Stimulated activated CD8-positive, alpha-beta memory T cell treated with anti-CD3 and anti-CD28 coated beads, Interleukin-7, amount 100 ng/mL, for 1 hour (primary cell): ENCODE measurements at places on chromosomes 2 and 18.

GRCh38 chr2:177291701-177292100, 27.2 kb upstream of the NFE2L2 start:
- DNase-seq = no peak

- no peak for DNase-seq
Observed at GRCh38 chr2:42367835-42368234, 6.8 kb upstream of the COX7A2L start.

DNA sequence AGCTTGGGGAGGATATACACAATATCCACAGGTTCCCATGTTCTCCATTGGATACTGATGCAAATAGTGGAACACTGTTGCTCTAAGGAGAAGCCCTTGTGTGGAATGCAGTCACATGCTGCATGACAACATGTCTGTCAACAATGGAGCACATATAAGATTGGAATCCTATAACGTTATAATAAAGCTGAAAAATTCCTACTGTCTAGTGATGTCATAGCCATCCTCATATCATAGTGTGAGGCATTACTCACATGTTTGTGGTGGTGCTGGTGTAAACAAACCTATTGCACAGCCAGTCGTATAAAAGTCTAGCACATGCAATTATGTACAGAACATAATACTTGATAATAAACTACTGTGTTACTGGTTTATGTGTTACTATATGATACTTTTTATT, 394.7 kb downstream of the FBXO15 start:
- no peak for DNase-seq

- DNase-seq = no peak
Observed at GRCh38 chr2:46335391-46336282, 38.4 kb downstream of the EPAS1 start.

DNA sequence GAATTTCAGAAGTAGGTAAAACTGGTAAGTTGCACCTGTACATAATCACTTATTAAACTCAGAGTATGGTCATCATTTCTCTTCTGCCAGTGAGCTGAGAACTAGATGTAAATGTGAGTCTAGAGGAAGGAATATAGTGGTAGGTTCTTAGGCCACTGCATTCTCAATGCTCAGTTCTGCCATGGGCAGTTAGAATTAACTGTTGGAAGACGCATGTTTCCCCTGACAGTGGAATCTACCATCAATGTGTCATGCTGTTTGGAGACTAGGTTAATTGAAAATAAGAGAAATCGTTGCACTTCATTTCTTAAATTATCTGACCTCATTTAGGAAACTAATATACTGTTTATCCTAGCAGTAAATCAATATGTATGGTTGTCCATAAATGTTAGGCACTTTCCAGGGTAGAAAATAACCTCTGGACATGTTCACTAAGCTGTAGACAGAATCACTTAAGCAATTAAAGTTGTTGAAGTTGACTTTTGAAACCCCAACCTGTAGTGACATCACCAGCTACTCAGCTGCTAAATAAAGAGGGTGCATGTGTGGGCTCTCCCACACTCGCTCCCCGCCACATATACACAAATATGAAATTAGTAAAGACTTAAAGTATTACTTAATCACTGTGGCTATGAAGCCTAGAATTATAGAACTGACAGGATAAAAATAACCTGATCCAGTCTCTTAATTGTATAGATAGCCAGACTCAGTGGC, 91.5 kb upstream of the NOSTRIN start:
- DNase-seq = no peak

- DNase-seq = no peak
Observed at GRCh38 chr2:66717218-66717905, 282.4 kb downstream of the MEIS1 start.

DNA sequence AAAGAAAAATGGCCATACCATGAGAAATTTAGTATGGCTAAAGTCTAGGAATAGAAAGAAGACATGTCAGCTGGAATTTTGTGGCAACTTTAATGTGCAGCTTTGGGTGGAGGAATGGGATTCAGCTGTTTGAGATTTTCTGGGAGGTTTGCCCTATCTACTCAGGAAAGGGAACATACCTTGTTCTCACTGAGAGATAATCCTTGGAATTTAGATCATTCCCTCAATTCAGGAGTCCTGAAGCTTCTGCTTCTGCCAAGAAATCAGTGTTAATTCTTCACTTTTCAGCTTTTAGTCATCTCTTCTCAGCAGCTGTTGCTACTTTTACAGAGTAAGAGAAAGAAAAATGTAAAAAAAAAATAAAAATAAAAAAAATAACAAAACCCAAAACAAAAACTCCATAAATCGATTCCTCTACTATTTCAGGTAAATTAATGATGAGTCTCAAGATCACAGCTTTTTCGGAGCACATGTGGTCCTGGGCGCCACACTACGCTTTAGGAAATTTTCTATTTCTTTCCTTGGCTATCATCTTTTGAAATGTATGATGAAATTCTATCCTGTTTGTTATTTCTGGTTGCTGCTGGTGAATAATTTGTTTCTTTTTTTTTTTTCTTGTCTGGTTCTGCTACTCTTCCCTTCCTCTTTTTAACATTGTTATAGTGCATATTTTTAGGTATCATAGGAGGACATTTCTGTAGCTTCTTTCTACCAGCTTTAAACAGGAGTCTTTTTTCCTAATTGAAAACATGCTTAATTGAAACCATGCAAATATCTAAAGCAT, 18.9 kb upstream of the BAZ2B start:
- no peak for DNase-seq

GRCh38 chr2:75790814-75791467, 80.2 kb upstream of the GCFC2 start:
- DNase-seq = no peak

DNA sequence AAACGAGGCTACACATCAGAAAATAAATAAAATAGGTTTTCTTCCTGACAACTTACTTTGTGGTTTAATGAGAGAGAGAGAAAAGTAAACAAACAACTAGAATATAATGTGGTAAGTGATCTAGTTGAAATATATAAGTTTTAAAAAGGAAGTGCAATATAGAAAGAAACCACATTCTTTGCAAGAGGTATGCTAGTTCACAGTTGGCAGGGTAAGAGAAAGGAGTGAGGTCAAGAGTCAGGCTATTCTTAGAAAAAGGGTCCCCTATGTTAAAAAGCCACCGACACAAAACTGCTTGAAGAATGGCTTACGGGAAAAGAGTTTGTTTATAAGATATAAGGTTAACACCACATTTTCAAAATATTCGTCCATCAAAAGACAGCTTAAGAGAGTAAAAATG, 462.1 kb downstream of the ERBB4 start:
- no peak for DNase-seq

DNA sequence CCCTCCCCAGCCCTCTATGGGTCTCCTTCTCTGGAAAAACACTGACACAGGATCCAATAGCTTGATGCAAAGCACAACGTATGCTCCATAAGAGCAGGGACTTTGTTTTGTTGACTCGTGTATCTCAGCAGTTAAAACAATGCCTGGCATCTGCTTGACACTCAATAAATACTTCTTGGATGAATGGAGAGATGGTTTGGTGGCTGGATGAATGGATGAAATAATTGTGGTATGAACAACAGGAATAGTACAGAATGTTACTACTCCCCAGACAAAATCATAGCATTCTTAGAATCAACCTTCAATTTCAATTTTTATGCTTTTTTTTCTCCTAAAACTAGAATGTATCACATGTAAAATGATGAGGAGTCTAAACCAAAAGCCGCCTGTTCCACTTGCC, 57.4 kb downstream of the KCNE4 start:
- no peak for DNase-seq

DNA sequence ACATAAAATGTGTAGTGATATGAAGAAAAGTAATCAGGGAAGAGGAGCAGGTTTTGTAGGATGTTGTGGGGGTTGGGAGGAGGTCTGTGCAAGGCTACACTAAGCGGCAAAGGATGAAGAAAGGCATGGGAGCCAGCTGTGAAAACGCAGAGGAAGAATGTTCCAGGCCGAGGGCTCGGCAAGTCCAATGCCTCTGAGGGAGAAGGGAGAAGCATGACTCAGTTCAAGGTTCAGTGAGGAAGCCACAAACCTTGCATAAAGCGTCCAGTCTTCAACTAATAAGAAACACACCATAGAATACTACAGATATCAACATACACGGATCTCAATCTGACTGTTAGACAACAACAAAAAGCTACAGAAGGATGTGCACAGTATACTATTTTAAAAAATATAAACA, 16.2 kb downstream of the EPB41L3 start:
- no peak for DNase-seq

- no peak for DNase-seq
Observed at GRCh38 chr2:30457296-30457695, 10.2 kb downstream of the LCLAT1 start.

DNA sequence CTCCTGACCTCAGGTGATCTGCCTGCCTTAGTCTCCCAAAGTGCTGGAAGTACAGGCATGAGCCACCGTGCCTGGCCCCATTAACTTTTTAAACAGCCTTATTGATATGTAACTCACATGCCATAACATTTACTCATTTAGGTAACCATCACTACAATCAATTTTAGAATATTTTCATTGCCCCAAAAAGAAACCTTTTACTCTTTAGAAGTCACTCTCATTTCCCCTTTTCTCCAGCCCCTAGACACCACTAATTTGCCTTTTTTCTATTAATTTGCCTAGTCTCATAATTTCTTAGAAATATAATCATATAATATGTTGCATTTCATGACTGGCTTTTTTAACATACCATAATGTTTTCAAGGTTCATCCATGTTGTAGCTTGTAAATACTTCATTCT, 57.2 kb upstream of the TACR1 start:
- DNase-seq = no peak
